ENCODE measurements at places on chromosomes 11 and 22.

- no peaks in the 10 kb centered on the region for H3K27me3 ChIP-seq
- no peaks in the 10 kb centered on the region for H3K36me3 ChIP-seq
- H3K27ac ChIP-seq: no peak overlapping the region
- no peak for DNase-seq
Observed at GRCh38 chr11:2808850-2809846, 76.4 kb downstream of the CDKN1C start.

DNA sequence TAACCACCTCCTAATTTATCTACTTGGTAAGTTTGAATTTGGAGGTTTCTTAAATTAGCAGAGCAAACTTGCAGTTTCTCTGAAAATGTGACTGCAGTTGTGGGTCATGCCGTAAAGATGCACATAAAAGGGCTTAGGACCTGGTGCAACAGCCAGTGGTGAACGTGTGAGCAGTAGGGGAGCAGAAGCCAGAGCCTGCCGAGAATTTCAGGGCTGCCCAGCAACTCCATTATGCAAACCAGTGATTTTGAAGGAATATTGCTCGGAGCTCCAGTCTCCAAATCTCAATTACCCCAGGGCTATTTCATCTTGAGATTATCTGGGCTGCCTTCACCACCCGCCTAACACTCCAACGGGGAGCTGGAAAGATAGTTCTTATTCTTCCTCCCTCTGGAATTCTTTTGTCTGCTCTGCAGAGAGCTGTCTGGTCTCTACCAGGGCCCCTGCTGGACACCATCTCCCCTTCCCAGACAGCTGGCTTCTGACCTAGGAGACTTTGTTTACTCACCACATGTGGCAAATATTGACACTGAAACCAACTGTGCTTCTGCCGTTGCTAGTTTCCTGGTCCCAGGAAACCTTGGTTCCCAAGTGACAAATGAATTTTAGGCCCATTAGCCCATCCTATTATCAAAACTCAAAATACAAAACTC, 93.9 kb downstream of the DSCAML1 start:
- no peak overlapping the region for H3K4me3 ChIP-seq
- no peaks in the 10 kb centered on the region for H3K27me3 ChIP-seq
- H3K4me1 ChIP-seq: peaks cover 18% of the 10 kb centered on the region
- H3K36me3 ChIP-seq: no peaks in the 10 kb centered on the region

GRCh38 chr11:80186692-80187091, 745.9 kb upstream of the TENM4 start:
- no peaks in the 10 kb centered on the region for H3K4me1 ChIP-seq
- DNase-seq: no peak
- no peaks in the 10 kb centered on the region for H3K36me3 ChIP-seq
- H3K4me3 ChIP-seq: no peak overlapping the region
- no peaks in the 10 kb centered on the region for H3K27me3 ChIP-seq
- H3K27ac ChIP-seq: no peak overlapping the region

DNA sequence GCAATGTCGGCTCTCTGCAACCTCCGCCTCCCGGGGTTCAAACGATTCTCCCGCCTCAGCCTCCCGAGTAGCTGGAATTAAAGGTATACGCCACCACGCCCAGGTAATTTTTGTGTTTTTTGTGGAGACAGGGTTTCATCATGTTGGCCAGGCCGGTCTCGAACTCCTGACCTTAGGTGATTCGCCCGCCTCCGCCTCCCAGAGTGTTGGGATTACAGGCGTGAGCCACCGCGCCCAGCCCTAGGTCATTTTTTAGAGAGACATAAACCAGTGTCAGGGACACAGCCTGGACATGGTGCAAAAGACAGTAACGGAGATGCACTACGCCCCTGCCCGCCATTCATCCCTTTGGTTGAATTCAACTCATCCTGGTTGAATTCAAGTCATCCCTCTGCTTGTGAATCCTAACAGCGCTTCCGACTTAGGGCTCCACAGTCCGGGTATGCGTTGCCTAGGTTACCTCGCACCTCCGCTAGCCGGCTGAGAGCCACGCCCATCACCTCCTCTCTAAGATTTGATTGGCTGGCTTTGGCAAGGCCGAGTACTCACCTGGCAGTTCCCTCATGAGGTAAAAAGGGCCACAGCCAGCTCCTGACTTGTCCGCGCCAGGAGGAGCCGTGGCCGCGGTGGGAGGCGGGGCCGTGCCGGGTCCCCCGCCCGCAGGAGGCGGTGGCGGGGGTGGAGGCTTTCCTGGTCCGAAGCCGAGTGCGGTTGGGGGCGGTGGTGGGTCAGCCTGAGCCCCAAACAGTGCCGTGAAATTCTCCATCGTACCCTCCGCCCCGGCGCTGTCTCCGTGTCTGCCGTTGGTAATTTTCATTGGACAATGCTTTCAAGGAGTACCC, at the start of gene MED19:
Gene MED19, minus strand, starts transcription at position 802 of the 842 bp plus-strand sequence. Its CDS starts 36 bp downstream, at position 766.
- no peaks in the 10 kb centered on the region for H3K27me3 ChIP-seq
- H3K36me3 ChIP-seq: no peaks in the 10 kb centered on the region
- H3K4me1 ChIP-seq: no peaks in the 10 kb centered on the region
- peak within 1 kb of the TSS; percentile 86 for H3K27ac ChIP-seq

GRCh38 chr22:22380098-22381030, 128.2 kb downstream of the ZNF280B start:
- no peak for DNase-seq
- H3K27me3 ChIP-seq: peaks cover 2% of the 10 kb centered on the region
- no peaks in the 10 kb centered on the region for H3K36me3 ChIP-seq
- no peaks in the 10 kb centered on the region for H3K4me1 ChIP-seq
- no peak overlapping the region for H3K4me3 ChIP-seq

DNA sequence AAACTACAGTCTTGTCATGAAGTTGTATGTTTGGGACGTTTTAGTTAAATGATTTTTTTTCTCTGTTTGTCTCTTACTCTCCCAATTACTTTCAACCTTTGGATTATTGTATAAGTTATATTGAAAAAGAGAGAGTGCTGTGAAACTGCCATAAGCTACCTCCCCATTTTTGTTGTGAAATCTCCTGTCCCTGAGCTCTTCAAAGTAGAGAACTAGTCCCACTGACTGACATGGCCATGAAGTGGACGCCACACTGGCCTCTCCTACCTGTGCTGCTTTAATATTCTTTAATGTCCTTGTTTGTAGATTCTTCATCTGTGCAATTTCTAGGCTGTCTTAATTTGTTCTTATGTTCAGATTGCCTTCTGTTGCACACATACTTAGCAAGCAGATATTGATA, 56.3 kb downstream of the PPFIA1 start:
- H3K27ac ChIP-seq: no peak overlapping the region
- peaks cover 27% of the 10 kb centered on the region for H3K36me3 ChIP-seq
- DNase-seq: no peak
- H3K27me3 ChIP-seq: no peaks in the 10 kb centered on the region

GRCh38 chr11:130562549-130562948, 114.1 kb downstream of the ADAMTS15 start:
- no peaks in the 10 kb centered on the region for H3K27me3 ChIP-seq
- peaks cover 4% of the 10 kb centered on the region for H3K4me1 ChIP-seq
- H3K27ac ChIP-seq: no peak overlapping the region
- no peaks in the 10 kb centered on the region for H3K36me3 ChIP-seq
- no peak for DNase-seq
- H3K4me3 ChIP-seq: no peak overlapping the region

GRCh38 chr11:78313181-78313795, 104.3 kb downstream of the GAB2 start:
- H3K4me3 ChIP-seq: no peak overlapping the region
- H3K4me1 ChIP-seq: peaks cover 19% of the 10 kb centered on the region
- peaks cover 2% of the 10 kb centered on the region for H3K36me3 ChIP-seq
- H3K27me3 ChIP-seq: no peaks in the 10 kb centered on the region
- no peak for DNase-seq

DNA sequence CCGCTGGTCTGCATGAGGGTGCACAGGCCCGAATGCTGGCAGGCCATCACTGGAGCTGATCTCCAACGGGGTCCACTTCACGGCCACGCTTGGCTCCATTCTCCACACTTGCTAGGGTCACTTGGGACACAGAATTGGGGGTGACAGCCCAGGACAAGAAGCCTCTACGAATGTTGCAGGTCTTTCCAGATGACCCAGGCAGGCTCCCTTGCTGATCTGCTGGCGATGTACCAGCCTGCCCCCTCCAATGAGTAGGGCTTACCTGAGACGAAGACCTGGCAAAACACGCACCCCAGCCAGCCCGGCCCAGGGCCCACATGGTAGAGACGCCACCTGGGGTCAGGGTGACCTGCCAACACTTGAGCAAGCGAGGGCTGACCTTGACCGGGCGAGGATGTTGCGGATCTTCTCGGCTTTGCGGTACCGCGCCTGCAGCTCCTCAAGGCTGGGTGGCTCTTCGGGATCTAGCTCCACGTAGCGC, 44.9 kb downstream of the C11orf58 start:
- no peak overlapping the region for H3K27ac ChIP-seq
- no peak overlapping the region for H3K4me3 ChIP-seq
- no peaks in the 10 kb centered on the region for H3K27me3 ChIP-seq
- DNase-seq: no peak
- peaks cover 68% of the 10 kb centered on the region for H3K36me3 ChIP-seq
- peaks cover 22% of the 10 kb centered on the region for H3K4me1 ChIP-seq

DNA sequence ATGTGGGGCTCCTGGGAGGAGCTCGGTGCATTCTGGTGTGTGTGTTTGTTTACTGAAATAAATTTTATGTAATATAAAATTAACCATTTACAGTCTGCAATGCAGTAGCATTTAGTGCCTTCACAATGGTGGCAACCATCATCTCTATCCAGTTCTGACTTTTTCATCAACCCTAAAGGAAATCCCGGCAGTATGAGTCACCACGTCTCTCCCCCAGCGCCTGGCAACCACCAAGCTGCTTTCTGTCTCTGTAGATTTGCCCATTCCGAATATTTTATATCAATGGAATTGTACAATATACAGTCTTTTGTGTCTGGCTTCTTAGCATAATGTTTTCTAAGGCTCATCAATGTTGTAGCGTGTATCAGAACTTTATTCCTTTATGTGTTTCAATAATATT, 300.5 kb downstream of the MIAT start:
- H3K4me3 ChIP-seq: no peak overlapping the region
- H3K4me1 ChIP-seq: no peaks in the 10 kb centered on the region
- no peak for DNase-seq
- H3K36me3 ChIP-seq: no peaks in the 10 kb centered on the region

GRCh38 chr11:36609383-36609782, 11.3 kb upstream of the RAG2 start:
- H3K27me3 ChIP-seq: no peaks in the 10 kb centered on the region
- no peaks in the 10 kb centered on the region for H3K36me3 ChIP-seq
- H3K27ac ChIP-seq: no peak overlapping the region
- no peaks in the 10 kb centered on the region for H3K4me1 ChIP-seq
- DNase-seq: no peak
- no peak overlapping the region for H3K4me3 ChIP-seq

GRCh38 chr22:21626735-21627469, 2.9 kb downstream of the YDJC start:
- no peaks in the 10 kb centered on the region for H3K27me3 ChIP-seq
- peaks cover 26% of the 10 kb centered on the region for H3K36me3 ChIP-seq
- no peak for DNase-seq
- H3K4me1 ChIP-seq: peaks cover 5% of the 10 kb centered on the region

- no peaks in the 10 kb centered on the region for H3K27me3 ChIP-seq
- H3K36me3 ChIP-seq: no peaks in the 10 kb centered on the region
- H3K4me1 ChIP-seq: no peaks in the 10 kb centered on the region
- H3K27ac ChIP-seq: no peak overlapping the region
Observed at GRCh38 chr22:36858966-36859365, 1.8 kb upstream of the NCF4 start.

- H3K27ac ChIP-seq: no peak overlapping the region
- H3K27me3 ChIP-seq: no peaks in the 10 kb centered on the region
- H3K36me3 ChIP-seq: peaks cover 32% of the 10 kb centered on the region
Observed at GRCh38 chr11:11969380-11970215, 38.8 kb downstream of the DKK3 start.

- no peaks in the 10 kb centered on the region for H3K4me1 ChIP-seq
- DNase-seq: no peak
- no peaks in the 10 kb centered on the region for H3K27me3 ChIP-seq
- H3K4me3 ChIP-seq: no peak overlapping the region
- no peak overlapping the region for H3K27ac ChIP-seq
Observed at GRCh38 chr11:43164831-43165230, 147.0 kb upstream of the API5 start.

- no peaks in the 10 kb centered on the region for H3K27me3 ChIP-seq
- H3K27ac ChIP-seq: no peak overlapping the region
- H3K4me3 ChIP-seq: no peak overlapping the region
- DNase-seq: peak; percentile 65
- H3K36me3 ChIP-seq: no peaks in the 10 kb centered on the region
Observed at GRCh38 chr11:14396273-14396672, 37.3 kb upstream of the RRAS2 start.

GRCh38 chr11:84310268-84310667, 1024.1 kb upstream of the CCDC90B start:
- no peaks in the 10 kb centered on the region for H3K4me1 ChIP-seq
- H3K36me3 ChIP-seq: no peaks in the 10 kb centered on the region
- no peak overlapping the region for H3K27ac ChIP-seq
- H3K4me3 ChIP-seq: no peak overlapping the region
- no peaks in the 10 kb centered on the region for H3K27me3 ChIP-seq

- H3K4me1 ChIP-seq: no peaks in the 10 kb centered on the region
- no peak overlapping the region for H3K4me3 ChIP-seq
- no peaks in the 10 kb centered on the region for H3K36me3 ChIP-seq
- no peak for DNase-seq
Observed at GRCh38 chr11:32224580-32224979, 133.7 kb downstream of the RCN1 start.

- H3K27ac ChIP-seq: no peak overlapping the region
- no peaks in the 10 kb centered on the region for H3K36me3 ChIP-seq
- no peak for DNase-seq
- no peaks in the 10 kb centered on the region for H3K4me1 ChIP-seq
- no peak overlapping the region for H3K4me3 ChIP-seq
Observed at GRCh38 chr11:20610825-20611224, 11.4 kb downstream of the SLC6A5 start.

GRCh38 chr22:44143579-44143978, 37.1 kb upstream of the PARVG start:
- no peak overlapping the region for H3K4me3 ChIP-seq
- H3K27ac ChIP-seq: no peak overlapping the region
- H3K4me1 ChIP-seq: peaks cover 2% of the 10 kb centered on the region
- no peak for DNase-seq
- no peaks in the 10 kb centered on the region for H3K36me3 ChIP-seq

DNA sequence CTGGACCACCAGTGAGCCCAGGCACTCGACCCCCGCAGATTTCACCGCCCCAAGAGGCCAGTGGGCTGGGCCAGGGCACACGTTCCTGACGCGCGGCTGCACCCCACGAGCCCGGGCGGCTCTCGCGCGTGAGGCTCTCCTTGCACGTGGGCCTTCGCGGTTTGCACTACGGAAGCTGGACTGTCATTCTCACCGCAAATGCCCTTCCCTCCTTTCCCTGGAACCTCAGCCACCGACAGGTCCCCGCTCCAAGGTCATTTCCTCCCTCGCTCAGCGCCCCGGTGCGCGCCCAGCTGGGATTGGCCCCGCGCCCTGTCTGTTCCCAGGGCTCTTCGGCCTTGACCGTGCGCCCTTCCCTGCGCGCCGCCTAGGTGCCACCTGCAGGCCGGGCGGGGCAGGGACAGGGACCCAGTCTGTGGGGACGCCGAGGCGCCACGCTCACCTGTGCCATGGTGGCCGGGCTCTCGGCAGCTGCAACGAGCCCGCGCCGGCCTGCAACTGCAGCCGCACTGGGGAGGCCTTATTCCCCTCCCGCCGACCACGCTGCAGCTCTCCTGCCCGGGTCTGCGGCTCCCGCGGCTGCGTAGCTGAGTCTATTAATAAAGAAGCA, 2.1 kb upstream of the CPT1A start:
- peak; percentile 40 for DNase-seq
- H3K27ac ChIP-seq: no peak overlapping the region
- no peaks in the 10 kb centered on the region for H3K36me3 ChIP-seq
- H3K4me3 ChIP-seq: peak overlapping the region; percentile 31
- H3K27me3 ChIP-seq: peaks cover 41% of the 10 kb centered on the region
- peaks cover 16% of the 10 kb centered on the region for H3K4me1 ChIP-seq

- no peak overlapping the region for H3K4me3 ChIP-seq
- no peaks in the 10 kb centered on the region for H3K4me1 ChIP-seq
- no peaks in the 10 kb centered on the region for H3K27me3 ChIP-seq
- no peak overlapping the region for H3K27ac ChIP-seq
- no peak for DNase-seq
Observed at GRCh38 chr22:34798605-34799004, 267.4 kb upstream of the ISX start.

Measured in trophoblast cell (in vitro differentiated cells and primary cell).